ENCODE measurements at places on chromosomes 3 and 15.

GRCh38 chr15:32927124-32927523, 209.3 kb downstream of the GREM1 start:
- DNase-seq, result no peak

GRCh38 chr3:173380681-173381080, 16.9 kb upstream of the NLGN1 start:
- no peak for DNase-seq

DNA sequence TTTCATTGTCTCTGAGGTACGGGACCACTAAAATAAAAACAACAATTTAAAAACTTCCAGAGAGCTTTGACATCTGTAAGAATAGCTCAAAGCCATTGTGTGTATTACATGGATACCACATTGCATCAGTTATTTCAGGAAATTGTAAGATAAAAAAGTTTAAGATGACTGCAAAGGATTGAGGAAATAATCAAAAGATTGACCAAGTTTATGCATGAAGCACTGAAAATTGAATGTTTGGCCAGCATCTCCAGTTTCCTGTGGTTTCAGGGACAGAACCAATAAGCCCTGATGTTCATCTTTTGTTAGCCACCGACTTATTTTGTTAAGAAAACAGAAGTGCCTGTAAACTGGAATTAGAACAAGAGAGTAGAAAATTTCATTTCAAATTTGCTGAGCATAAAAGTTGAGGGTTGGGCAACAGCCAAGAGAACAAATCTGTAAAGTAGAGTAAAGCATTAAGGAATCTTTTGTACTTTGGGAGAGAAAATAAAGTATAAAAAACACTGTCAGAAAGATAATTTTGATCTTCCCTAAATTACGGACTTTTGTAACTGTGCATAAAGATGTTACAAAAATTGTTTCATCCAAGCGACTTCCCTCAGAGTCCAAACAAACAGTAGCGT, 211.5 kb upstream of the P2RY1 start:
- DNase-seq, result no peak

- DNase-seq, result no peak
Observed at GRCh38 chr3:123337226-123337625, 111.7 kb downstream of the ADCY5 start.

- no peak for DNase-seq
Observed at GRCh38 chr3:66265649-66266048, 44.8 kb downstream of the SLC25A26 start.

DNA sequence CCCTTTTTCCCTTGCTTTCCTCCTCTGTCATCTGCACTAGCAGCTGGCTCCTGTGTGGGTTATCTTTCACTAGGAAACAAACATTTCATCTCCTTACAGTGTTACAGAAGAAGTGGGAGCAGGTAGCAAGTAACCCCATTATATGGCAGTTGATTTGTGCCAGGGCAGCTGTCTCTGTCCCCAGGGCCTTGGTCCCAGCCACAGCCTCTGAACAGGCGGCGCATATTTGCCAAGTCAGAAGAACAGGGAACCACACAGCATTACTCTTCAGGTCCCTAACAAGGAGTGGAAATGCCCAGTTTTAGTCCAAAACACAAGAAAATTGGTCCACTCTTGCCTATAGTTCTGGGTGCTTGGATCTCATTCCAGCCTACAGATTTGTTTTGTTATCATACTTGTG, 80.7 kb upstream of the PXYLP1 start:
- DNase-seq, result no peak

GRCh38 chr15:65595960-65596359, 15.0 kb downstream of the INTS14 start:
- DNase-seq, result no peak

GRCh38 chr15:63918317-63918672, 84.5 kb upstream of the HERC1 start:
- DNase-seq, result no peak

GRCh38 chr15:46938169-46938568, 779.1 kb upstream of the SEMA6D start:
- DNase-seq, result no peak
